Liver (tissue), 10 donors: ENCODE measurements at places on chromosomes 1 and 21. TPM values are rescaled to one million over a fixed set of nuclear protein-coding genes. Genes with fewer than 3 reads are reported as not detected.

DNA sequence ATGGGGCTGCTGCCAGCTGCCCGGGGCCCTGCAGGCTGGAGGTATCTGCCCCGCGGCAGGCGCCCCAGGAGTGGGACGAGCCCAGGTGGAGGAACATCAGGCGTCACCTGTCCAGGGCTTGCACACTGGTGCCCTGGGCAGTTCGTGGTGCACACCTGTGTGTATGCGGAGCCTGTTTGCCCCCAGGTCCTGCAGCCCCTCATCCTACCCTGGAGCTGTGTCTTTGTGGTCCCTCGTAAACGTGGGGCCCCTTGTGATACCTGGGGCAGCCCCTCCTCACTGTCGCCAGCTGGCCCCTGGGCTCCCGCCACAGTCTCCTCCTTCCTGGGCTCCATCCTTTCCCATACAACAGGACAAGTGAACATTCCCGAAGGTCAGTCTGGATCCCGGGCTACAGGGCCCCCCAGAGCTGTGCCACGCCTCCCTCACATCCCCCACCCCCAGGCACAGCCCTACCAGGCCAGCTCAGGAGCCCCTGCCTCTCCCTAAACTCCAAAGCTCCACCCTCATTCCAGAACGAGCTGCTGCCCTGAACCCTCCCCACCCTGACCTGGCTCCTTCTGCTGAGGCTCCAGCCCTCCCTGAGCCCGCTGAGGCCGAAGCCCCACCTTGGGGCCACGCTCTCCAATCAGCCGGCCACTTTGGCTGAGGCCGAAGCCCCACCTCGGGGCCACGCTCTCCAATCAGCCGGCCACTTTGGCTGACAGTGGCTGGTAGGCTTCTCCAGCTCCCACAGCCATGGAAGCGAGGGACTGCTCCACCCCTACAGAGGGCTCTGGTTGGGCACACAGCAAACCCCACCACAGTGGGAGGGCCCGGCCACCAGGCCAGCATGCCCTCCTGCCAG, 42.6 kb downstream of the UBE2G2 start:
- no peaks in the 10 kb centered on the region for H3K27me3 ChIP-seq
- no peaks in the 10 kb centered on the region for H3K36me3 ChIP-seq
- no peak overlapping the region for H3K4me3 ChIP-seq
- H3K27ac ChIP-seq: no peak overlapping the region

- no peaks in the 10 kb centered on the region for H3K27me3 ChIP-seq
- no peak for DNase-seq
- no peak overlapping the region for H3K4me3 ChIP-seq
- H3K4me1 ChIP-seq: peaks cover 31% of the 10 kb centered on the region
- no peak overlapping the region for H3K27ac ChIP-seq
- H3K36me3 ChIP-seq: no peaks in the 10 kb centered on the region
Observed at GRCh38 chr1:25576459-25577133, 33.2 kb downstream of the LDLRAP1 start.

DNA sequence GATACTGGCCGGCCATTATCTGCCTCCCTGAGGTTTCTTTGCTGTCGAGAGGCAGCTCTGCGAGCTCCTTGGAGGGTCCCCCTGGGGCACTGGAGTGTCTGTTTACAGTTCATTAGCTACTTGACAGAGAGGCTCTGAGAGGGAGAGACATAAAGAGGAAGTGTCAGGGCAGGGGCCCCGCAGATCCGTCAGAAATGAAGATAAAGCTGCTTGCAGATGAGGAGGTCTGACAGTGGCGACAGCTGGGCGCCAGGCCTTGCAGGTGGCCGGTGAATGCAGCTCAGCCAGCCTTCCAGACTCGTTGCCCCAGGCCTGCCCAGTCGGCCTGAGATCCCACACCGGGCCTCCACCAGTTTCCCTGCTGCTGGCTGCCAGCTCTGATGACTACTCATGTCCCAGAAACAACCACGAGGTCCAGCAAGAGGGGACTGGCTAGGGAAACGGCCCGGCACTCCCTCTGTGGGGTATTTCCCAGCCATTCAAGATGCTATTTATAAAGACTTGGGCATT, 84.7 kb downstream of the DISP3 start:
- H3K4me1 ChIP-seq: no peaks in the 10 kb centered on the region
- no peak overlapping the region for H3K27ac ChIP-seq
- no peak for DNase-seq

UQCRHL gene
- 1.9 TPM for polyA plus RNA-seq

SLAMF7 gene
- 0.80 TPM for polyA plus RNA-seq

TNNI3K gene
- polyA plus RNA-seq: not detected
